Stimulated activated CD8-positive, alpha-beta memory T cell treated with anti-CD3 and anti-CD28 coated beads, Interleukin-7, amount 100 ng/mL, for 48 hours (primary cell): ENCODE measurements at places on chromosomes 5 and 9.

GRCh38 chr9:134328841-134329575, 2.8 kb downstream of the RXRA start:
- DNase-seq: no peak

DNA sequence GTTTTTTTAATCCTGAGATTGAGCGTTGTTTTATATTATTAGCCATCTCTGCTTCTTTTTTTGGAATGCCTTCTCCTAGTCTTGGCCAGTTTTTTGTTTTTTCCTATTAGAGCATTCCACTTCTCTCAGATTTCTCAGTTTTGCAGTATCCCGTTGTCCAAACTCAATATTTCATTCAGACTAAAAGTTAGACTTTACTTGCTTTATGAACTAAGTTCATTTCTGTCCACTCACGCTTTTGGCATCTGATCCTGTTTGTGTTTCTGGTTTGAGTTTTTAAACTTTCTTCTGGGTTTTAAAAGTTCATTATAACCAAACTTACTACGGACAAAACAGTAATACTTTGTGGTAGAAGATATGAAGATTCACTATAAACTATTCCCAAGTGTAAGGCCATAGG, 288.3 kb upstream of the MPDZ start:
- no peak for DNase-seq

- no peak for DNase-seq
Observed at GRCh38 chr5:116371431-116371830, 203.2 kb downstream of the SEMA6A start.

DNA sequence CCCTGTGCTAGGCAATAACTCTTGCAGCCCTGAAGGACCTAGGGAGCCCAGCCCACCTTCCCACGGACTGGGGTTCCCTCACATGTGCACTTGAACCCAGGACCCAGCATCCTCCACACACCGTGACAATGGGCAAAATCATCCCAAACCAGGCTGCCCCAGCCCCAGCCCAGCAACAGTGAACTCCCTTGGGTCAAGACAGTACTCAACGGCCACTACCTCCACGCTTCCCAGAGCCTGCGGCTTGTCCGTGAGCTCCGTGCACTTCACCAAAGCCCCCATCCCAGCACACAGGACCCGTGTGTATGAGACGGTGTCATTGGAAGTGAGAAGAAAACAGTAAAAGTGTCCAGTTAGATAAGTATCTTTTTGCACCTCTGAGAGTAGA, 55.8 kb downstream of the IPPK start:
- DNase-seq: no peak

DNA sequence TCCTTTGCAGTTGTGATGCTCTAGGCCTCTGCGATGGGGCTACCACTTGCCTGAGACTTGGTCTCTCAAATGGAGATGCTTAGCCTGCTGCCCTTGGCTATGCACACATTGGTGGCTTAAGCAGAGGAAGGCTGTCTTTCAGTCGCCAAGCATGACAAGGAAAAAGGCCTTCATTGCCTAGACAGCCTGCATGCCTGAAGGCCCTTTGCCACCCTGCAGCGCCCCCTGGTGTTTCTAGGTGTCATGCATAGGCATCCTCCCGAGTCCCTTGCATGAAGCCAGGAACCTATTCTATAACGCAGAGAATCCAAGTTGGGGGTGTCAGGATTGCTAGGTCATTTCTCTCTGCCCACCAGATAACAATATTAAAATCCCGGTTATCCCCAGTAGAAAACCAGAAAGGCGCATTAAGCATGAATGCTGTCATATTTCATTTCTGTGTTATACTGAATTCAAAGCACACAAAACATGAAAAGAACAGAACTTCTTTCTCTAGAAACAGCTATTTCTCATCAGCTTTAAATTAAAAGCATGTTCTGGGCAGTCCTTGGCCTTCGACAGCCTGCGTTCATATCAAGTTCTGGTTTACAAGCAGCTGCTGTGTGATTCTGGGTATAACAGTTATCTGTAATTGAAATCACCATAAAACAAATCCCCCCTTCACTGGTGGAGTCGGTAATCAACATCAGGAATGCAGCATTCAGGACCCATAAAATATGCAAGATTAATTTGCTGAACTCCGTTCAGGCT, 59.7 kb upstream of the TRPC7 start:
- peak; percentile 12 for DNase-seq

DNA sequence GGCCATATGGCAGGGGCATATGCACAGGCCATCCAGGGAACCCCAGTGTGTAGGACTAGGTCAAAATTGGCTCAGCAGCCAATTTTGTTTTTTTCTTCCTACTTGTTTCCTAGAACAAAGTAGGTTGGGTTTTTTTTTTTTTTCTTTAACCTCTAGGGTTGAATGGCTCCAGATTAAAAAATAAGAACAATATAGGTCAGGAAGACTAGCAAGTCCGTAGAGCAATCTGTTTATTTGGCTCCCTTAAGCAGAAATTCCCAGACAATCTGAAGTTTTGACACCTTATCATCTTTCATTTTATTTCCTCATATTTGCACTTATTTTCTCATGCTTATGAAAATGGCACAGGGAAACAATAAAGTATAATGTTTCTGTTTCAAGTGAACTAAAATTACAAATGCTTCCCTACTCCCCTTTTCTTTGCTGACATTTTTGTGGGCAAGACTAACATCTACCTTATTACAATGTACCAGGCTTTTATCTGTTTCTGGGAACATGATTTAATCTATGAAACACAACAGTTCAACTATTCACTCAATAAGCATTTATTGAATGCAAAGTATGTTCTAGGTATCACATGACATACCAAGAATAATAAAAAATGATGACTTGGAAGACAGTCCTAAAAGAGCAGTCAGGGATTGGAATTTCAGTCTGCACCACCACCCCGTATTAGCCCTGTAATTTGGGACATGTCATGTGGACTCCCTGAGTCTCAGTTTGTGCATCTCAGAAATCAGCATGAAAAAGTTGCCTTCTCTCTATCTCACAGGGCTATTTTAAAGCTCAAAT, 30.5 kb downstream of the TLR4 start:
- no peak for DNase-seq

- DNase-seq: no peak
Observed at GRCh38 chr9:2420543-2420942, 201.0 kb upstream of the VLDLR start.

DNA sequence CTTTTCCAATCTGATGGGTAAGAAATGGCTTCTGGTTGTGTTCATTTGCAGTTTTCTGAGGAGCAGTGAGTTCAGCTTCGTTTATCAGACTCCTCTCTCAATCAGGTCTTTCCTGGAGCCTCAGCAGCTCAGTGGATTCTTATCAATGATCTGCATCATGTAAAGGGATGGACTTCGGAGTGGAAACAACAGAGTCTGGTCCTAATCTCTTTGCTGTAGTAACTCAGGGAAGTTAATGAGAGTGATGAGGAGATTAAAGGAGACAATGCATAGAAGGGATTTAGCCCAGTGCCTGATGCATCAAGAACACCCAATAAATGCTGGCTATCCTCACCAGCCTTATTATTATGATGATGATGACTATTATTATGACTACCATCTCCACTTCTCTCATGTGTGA, 47.2 kb downstream of the SMIM23 start:
- DNase-seq: no peak

GRCh38 chr9:106529616-106530015, 333.4 kb upstream of the ZNF462 start:
- no peak for DNase-seq

DNA sequence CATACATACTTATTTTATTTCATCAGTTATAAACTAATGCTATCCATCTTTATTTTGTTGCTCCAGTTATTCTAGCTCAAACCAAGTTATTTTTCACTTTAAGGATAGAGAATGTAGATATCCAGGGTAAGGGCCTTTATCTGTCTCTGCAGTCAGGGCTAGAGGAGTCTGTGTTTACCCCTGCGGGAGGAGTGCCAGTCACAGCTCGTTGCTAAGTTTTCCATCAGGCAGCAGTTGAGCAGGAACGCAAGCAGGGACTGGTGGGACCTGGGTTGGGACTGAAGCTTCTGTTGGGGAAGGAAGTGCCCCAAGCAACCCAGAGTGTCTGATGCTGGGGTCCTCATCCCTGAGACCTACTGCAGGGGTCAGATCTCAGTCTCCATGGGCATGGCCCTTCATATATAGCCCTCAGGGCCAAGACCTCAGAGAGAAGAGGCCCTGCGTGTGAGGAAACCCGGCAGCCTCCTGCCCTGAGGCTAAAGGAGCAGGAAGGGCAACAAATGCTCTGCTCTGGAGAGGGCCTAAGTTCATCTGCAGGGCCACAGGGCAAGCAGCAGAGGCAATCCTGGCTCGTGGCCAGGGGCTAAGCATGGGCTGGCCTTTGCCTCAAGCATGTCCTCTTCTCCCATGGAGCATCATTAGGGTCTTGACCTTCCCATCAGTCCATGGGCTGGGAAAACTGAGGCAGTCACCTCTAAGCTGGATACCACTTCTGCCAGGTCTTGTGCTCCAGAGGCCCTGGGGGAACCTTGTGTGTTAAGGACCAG, 6.6 kb downstream of the SLC22A4 start:
- no peak for DNase-seq

GRCh38 chr9:30775236-30775635, 1609.2 kb upstream of the ACO1 start:
- DNase-seq: no peak

- no peak for DNase-seq
Observed at GRCh38 chr5:58932057-58932612, 349.3 kb downstream of the RAB3C start.

DNA sequence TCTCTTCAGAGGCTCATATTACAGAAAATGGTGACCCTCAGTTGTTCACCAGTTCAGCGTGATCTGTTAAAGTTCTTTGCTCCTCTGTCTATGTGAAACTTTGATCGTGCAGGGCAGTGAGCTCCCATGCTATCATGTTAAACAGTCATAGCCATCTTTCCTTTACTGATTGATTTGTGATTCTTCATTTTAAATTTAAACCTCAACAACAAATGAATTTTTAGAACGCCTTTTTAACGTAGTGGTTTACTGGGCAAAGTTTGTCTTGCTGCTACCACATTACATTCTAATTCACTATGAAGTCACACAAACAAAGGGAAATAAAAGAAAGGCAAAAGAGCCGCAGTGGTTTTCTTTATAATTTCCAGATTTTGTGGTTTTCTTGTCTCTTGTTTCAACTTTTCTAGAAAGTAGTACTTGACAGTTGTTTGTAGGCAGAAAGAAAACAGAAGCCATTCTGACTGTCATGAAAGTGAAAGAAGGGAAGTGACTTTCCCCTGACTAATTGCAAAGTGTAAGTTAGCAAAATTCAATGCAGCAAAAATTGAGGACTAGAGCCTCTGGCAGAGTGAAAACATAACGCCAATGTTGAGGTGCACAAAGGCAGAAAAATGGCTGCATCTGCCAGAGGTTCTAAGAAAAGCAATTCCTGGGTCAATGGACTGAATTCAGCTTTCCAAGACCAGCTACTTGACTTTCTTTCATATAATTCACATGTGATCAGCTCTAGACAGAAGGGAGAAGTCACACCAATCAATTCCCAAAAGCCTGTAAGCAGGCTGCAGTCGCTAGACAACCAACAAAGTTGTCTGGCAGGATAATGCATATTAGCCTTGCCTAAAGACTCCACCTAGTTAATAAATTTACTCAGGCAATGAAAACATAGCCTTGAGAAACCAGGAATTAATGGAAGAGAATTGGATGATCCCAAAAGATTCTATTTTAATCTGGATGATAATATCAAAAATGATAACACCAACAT, 7.1 kb upstream of the IFNA6 start:
- DNase-seq: no peak

DNA sequence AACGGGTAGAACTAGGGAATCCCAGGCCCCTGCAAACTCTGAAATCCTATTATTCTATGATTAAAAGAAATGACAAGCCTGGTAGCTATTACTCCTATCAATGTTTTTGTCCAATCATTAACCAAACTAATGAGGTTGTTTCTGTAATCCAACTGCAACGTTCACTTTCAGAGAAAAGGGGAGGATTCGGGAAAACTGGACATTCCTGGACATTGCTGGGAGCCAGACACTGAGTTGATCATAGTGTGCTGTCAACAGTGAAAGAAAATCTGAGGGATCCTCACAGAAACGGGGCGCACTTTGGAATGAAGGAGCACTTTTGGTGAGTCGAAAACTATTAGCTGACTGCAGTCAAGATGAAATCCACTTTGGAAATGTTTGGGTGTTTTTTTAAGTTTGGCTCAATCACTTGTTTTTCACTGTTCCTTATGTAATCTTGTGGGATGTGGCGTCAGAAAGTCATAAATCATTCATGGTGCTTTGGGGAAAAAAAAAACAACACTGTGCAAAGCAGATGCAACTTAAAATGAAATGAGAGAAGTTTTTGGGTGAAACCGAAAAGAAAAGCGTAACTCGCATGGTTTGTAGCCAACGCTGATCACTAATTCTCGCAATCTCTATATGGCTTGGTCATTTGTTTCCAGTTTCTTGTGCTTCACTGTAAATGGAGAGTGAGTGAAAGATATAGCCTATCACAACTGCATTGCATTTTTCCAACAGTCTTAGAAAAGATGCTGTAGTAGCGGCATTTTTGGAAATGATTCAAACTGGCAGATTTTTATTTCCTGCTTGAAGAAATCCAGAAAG, 51.2 kb upstream of the ADRA1B start:
- no peak for DNase-seq

DNA sequence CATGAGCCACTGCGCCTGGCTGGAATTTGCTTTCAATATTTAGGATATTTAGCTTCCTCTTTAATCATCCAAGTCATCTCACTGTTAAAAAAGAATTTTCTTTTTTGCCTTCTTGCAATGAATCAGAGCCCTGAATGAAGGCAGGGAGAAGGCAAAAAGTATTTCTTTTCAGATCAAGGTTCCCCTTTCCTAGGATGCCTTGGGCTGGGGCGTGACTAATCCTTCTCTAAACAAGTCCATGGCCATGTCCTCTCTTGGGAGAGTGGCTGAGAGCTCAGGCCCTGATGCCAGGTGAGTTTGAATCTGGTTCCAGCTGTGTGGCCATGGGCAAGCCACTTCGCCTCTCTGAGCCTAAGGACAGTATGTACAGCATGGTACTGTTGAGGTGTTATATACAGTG, 84.8 kb upstream of the NEURL1B start:
- no peak for DNase-seq

DNA sequence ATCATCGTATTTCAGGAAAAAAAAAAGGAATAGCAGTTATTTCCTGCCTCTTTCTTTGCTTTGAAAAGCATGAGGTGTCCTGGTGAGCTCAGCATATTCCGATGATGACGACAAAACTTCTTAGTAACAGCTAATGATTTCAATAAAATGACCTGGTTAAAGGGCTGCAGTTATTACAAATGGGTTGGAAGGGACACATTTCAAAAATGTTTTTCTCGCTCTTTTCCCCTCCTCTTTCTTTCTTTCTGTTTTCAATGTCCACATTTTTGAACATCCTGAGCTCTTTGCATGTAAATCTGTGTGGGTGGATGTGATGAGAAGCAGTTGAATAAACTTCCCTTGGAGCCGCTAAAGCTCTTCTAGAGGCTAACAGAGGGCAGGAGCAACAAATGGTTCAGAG, 186.8 kb upstream of the SLC27A6 start:
- no peak for DNase-seq
